EL (cell line): ENCODE measurements at places on chromosomes 16 and 17.
A peak's percentile ranks its signal among the peaks of the same experiment; 100 is the strongest.

DNA sequence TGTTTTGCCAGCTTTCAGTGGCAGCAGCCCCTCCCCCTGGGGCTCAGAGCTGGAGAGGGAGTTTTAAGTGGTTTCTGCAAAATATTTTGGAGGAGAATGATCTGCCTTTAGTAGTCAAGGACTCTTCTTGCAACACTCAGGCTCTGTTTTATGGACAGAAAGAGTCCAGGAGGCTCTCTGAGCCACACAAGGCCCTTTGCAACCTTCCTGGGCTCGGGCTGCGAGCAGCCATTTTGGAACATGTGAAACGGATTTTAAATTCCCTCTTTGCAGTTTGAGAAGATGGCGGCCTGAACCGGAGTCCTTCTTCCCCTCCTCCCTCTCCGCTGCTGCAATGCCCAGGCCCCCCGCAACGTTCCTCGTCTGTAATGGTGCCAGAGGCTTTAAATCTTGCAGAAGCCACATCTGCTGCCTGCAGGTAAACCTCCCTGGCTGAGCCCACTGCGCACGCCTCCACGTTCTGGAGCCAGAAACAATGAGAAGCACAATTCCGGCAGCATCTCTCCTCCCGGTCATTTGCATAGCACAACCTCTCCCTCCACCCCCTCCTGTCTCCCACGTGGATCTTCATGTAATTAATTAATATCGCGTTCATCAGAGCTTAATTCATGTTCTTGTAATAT, 386.1 kb downstream of the SEC14L1 start:
- no peak for DNase-seq

DNA sequence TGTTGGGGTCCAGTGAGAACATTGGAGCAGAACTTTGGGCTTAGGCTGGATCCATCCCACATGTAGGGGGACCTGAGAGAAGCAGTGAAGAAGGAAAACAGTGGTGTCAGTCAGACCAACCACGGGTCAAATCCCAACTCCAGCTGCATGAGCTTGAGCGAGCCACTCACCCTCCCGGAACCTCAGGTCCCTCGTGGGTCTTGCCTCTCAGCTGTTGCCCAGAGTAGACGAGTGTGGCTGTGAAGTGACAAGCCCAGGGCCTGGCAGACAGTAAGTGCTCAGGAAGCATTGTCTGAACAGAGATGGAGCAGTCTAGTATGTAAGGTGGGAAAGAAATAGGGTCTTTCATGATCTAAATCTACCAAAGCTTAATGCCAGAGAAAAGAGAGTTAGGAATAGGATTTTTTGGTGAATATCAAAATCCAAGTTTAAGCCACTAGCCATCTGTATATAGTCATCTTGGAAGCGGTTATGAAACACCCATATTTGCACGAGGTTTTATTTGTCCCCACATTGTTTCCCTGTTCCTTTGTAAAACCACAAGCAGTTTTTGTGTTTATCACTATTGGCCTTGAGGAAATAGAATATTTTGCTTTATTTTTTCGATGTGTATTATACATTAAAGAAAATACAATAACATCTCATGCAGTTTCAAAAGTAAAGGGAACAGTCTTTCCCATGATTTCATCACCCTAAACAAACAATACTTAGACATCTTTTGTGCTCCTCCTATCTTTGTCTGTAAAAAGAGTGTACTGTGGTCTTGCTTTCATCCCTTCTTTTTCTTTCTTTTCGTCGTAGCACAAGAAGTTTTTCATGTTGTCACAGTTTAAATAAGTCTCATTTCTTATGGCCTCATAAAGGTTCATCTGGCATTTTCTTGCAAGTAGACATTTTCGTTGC, 112.0 kb downstream of the CLEC16A start:
- DNase-seq = no peak

DNA sequence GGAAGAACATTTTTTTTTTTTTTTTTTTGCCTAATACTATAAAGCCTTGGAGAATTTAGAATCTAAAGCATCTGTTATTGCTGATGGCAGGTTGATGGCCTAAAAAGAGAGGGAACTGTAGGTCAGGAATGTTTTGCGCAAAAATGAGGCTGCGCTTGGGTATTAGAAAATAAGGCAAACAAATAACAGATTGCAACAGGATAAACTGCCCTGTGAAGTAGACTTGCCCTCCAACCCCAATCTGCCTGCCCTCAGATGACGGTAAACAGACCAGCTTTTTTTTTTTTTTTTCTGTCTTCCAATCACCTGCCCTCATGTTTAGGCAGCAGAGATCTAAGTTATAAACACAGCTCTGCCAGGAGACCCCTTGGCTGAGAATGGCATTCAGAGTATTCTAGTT, 3.8 kb upstream of the DHX8 start:
- DNase-seq = no peak

- no peak for DNase-seq
Observed at GRCh38 chr16:89953671-89954406, 5.3 kb downstream of the DEF8 start.

GRCh38 chr17:31050948-31051347, 43.8 kb upstream of the NF1 start:
- no peak for DNase-seq

DNA sequence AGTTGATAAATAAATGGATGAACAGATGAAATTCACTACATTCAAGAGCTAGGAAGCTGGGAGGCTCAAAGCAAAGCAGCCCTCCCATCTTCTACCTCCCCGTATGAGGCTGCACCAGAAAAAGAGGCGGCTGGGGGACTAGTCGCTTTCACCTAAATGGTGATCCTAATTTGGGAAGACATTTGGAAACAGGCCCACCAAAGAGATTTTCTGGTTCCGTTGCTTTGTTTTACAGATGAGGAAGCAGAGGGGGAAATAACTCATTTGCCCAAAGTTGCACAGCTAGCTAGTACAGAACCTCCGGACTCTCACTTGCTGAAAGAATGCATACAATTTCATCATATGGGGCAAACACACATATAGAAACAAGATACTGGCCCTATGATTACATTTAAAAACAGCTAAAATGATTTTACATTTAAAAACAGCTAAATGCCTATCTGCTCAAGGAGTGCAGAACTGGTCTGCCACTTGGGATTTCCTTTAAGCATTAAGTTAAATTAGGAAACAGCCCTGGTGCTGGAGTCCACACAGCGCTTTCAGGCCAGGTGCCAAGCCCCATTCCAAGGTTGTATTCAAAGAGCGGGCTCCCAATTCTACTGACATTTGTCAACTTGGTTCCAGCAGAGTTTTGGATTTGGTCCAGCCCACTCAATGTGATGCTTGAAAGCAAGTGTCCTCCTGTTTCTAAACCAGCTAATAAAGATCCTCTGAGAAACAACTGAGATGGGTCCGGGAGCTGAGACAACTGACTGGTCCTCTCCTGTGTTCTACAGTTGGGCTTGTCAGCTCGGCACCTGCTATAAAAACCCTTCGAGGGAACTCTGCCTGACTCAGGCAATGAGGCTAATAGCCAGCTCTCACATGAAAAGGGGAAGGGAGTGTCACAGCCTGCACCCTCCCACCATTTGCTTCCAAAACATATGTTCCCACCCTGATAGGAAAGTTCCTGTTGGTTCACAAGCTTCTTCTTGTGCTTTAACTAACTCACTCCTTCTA, 11.7 kb downstream of the ERN1 start:
- DNase-seq = no peak

GRCh38 chr16:73289232-73289631, 241.3 kb upstream of the ZFHX3 start:
- no peak for DNase-seq

GRCh38 chr16:65624229-65624628, 502.4 kb upstream of the CDH11 start:
- no peak for DNase-seq

GRCh38 chr17:2083613-2084035, 28.7 kb downstream of the HIC1 start:
- DNase-seq = no peak

DNA sequence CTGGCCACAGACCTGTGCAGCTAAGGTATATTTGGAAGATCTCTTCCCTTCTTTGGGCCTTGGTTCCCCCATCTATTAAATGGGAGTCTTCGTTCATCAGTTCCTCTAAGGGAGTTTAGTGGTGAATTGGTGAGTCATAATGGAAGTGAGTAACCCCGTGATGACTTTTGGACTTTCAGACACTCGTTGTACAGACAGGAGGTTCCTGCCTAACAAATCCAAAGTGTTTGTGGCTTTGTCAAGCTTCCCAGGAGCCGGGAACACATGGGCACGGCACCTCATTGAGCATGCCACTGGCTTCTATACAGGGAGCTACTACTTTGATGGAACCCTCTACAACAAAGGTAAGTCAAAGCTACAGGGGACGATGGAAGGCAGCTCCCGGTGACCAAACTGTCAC, 40.4 kb downstream of the WSCD1 start:
- no peak for DNase-seq

DNA sequence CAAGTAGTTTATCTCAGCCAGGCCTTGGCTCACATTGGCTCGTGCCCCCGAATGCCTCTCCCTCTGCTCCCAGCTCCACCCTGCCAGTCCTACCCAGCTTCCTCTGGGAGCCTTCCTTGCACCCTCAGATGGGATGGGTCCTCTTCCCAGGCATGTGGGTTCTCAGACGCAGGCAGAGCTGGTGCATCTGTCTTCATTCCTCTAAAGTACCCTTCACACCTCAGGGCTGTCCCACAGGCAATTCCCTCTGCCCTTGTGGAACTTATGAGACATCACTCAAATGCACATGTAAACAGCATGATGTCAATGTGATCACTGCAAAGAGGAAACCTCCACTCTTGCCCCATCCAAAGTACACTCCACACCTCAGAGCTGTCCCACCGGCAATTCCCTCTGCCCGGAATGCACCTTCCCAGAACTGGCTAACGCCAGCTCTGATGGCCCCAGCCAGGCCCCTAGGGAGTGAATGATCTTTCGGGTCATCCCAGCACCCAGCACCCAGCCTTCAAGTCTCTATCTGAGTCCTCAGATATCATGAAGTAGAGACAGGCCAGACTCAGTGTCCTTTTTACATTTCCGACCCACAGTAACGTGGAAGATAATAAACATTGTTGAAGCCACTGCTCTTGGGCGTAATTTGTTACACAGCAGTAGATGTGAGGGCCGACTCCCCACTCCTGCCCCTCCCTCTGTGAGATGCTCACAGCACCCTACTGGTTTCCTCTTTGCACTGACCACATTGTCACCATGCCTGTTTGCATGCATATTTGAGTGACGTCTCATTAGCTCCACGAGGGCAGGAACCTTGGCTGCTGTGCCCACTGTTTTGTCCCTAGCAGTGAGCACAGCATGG, 85.4 kb downstream of the N4BP1 start:
- no peak for DNase-seq

- peak; percentile 22 for DNase-seq
Observed at GRCh38 chr16:14303639-14304394, 232.7 kb downstream of the MRTFB start.

DNA sequence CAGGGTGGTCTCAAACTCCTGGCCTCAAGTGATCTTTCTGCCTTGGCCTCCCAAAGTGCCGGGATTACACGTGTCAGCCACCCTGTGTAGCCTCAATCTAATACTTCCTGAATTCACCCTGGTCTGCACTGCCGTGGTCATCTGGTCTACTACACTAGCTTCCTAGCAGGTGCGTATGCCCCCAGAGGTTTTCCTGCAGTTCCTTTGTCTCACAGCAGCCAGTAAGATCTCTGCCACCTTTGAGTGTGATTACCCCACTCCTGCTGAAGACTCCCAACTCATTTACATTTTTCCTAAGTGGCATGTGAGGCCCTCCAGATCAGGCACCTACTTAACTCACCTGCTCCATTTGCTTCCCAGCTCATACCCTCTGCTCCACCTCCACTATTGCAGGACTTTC, 5.1 kb upstream of the DDX19A start:
- no peak for DNase-seq

DNA sequence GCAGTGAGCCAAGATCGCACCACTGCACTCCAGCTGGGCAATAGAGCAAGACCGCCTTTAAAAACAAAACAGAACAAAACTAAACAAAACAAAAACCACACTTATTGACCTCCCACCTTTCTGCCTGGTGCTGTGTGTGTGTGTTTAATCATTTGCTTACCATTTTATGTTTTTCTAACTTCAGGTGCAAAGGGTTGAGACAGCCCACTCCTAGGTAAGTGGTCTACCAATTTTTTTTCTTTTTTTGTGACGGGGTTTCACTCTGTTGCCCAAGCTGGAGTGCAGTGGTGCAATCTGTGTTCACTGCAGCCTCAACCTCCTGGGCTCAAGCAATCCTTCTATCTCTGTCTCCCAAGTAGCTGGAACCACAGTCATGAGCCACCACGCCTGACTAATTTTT, 65.8 kb downstream of the SALL1 start:
- no peak for DNase-seq

DNA sequence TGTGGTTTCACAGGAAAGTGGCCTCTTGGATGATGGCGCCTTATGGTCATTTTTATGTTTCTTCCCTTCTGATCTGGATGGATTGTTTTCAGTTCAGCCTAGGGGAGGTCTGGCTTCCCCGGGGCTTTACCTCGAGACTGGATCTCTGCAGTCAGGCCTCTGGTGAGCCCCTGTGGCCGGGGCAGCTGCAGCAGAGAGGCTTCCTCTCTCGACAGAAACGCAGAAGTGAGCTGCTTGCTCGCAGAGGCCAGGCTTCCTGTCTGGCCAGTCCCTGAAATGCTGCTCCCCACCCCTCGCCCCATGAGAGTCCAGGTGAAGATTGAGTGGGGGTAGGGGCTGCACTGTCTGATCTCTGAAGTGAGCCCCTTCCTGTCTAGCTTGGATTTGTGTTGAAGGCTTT, 44.0 kb downstream of the PLCG2 start:
- DNase-seq = no peak

DNA sequence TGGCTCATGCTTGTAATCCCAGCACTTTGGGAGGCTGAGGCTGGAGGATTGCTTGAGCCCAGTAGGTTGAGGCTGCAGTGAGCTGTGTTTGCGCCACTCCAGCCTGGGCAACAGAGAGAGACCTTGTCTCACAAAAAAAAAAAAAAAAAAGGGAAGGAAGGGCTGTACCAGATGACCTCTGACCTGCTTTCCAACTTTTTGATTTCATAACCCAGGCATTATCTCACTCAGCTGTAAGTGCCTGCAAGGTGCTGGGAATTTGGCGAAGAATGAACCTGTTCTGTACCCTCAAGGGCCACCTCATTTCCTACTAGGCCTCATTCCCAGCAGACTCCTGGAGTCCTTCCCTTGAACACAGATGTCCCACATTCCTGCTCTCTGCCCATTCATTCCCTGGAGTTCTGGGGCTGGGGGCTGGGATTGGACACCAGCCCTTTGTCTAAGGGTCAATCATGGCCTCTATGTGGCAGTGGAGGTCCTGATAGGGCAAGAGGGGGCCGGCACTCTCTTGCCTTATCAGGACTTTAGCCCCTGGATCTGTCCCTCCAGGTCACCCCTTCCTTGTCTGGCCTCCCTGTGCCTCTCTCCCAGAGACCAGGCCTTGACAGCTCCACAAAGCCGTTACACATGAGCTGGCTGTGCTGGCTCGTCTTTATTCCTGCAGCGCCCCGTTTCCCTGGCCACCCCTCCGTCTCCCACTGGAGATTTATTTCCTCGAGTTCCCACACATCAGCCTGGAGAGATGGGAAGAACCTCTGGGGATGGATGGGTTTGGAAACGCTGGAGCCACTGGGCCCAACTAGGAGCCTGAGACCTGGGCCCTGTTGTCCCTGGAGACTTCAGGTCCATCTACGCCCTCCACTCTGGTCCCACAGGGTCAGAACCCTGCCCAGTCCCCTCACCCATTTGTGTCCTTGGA, 821 bp upstream of the GFAP start:
- no peak for DNase-seq

- no peak for DNase-seq
Observed at GRCh38 chr17:55660178-55660886, 62.3 kb downstream of the TMEM100 start.

- peak; percentile 57 for DNase-seq
Observed at GRCh38 chr16:22369221-22369811, 5.1 kb downstream of the CDR2 start.
